ENCODE measurements at places on chromosomes 3 and 15.

GRCh38 chr3:194281306-194281705, 69.8 kb downstream of the CPN2 start:
- DNase-seq, result no peak

GRCh38 chr3:125398952-125399351, 23.8 kb upstream of the ZNF148 start:
- DNase-seq, result no peak

DNA sequence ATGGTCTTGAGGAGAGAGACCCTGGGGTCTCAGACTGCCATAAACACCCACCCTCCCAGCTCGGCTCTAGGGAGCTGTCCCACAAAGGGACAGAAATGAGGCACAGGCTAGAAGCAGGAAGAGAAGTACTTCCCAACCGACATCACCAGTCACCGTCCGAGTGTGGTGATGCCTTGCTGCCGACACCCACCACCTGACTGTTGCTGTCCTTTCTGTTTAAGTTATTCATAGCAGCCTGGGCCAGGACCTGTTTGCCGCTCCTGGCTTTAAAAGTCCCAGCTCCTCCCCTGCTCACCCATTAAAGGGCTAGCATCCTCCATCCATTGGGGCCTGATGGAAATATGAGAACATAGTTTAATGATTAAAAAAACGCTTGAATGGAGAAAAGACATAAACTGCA, 13.2 kb upstream of the SPG11 start:
- no peak for DNase-seq

DNA sequence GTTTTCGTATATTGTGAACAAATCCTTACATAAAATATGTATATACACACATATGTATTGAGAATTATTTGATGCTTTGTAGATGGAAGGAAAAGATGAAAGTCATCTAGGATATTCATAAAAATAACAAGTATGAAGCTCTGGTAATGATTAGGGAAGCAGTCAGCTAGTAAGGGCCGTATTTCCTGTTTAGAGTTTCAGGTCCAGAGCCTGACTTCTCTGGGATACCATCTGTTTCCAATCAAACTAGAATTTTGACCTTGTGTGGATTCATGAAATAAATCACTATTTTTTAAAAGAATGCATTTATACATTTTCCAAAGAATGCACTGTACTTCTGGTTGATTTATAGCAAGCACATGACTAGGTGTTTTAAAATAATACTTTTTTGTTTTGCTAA, 156.1 kb upstream of the CGNL1 start:
- no peak for DNase-seq

DNA sequence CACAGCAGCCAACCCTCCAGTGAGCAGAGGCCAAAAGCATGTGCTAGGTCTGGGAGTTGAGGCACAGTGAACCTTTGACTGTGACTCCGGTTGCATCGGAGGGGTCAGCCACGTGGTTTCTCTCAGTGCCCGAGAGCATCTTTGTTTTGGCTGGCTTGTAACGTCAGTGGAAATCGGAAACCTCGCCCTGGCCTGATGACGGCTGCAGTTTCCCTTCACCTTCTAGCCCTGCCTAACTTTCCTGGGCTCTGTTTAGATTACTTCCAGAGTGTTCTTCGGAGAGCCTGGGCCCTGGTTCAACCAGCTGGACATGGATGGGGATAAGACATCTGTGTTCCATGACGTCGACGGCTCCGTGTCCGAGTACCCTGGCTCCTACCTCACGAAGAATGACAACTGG, 56.6 kb downstream of the MESD start:
- DNase-seq, result no peak

Data from MV-4-11 (cell line).